Right hindlimb (tissue), 1 donor: ENCODE measurements at places on chromosomes 3 and 15.

DNA sequence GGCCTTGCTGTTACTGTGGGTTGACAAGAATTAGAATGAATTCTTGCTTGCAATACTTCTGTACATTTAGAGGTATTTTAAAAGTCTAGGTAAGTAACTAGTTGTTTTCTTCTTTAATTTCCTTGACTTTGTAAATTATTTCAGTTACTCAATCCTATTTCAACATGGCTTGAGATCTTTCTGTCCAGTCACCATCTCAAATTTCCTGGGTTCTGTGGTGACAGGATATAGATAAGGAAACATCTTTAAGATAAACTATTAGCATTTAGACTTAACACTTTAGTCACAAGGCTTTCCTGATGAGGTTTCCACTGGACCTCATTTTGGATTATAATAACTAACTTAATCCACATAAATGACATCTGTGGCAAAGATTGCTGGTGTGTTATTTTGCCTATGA, 195.9 kb upstream of the DPH6 start:
- no peak for DNase-seq

DNA sequence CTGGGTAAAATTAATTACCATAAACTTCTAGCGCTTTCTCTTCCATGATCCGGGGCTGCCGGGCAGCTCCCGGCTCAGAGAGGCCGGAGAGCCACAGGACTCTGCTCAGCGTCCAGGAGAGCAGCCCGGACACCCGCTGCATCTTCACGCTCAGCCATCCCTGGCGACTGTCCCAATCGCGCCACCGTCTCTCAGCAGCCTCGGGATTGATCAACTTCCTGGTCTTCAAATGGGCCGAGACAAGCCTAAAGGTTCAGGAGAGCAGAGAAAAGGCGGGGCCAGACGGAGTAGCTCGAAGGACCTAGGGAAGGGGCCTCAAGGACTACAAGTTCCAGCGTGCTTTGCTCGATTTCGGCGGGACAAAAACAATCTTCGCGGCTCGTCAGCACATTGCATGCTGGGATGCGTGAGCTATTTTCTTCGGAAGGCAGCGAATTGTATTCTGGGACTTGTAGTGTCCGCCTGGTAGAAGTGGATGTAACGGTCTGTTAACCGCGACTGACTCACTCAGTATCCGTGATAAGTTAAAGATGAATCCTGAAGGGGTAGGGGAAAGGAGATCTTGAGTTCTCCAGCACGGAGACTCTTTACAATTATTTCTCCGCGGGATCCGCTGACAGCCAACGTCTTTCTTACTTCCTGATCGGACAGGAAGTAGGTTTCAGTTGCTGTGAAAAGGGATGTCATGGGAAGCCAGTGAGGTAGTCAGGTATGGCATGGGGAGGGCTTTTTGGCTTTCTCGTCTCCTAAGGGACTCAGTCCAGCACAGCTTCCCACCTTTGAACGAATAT, at the start of gene CIAO2A:
CIAO2A (minus strand) TSS at position 212 of the 791 bp plus-strand sequence; CDS start at position 142, 70 bp downstream.
- peak; percentile 98 for DNase-seq

- DNase-seq: no peak
Measured at GRCh38 chr15:90063770-90064247, 38.5 kb downstream of the IDH2 start.

DNA sequence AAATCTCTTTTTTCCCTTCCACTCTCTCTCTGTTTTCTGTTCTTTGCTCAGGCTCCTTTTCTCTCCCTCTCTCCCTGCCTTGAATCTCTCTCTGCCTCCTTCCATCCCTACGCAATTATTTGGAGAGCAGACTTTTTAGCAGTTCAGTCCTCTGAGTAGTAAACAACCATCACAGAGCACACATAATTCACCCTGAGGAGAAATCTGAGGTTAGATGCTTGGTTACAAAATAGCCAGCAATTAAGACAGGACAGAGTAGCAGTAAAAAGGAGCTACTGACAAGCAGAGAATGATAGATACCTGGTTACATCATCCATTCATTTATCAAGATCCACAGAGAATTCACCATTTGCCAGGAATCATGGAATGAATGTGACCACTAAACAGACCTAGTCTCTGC, 25.5 kb downstream of the SLC9A9 start:
- no peak for DNase-seq

GRCh38 chr3:27559835-27560234, 75.7 kb upstream of the SLC4A7 start:
- peak; percentile 86 for DNase-seq

DNA sequence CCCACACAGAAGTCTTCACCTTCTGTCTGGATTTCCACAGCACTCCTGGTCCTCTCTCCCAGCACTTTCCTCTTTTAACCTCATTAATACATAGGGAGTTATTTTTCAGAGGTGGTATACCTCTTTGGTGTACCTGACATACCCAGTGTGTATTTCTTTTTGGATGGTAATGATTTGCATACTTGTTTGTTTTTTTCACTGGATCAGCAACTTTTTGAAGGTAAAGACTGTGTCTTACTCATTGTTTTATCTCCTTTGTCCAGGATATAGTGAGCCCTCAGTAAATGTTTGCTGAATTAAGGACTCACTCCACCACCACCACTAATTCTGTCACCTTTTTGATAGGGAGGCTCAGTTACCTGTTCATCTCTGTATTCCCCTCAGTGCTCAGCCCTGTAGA, 52.1 kb downstream of the SACM1L start:
- no peak for DNase-seq

DNA sequence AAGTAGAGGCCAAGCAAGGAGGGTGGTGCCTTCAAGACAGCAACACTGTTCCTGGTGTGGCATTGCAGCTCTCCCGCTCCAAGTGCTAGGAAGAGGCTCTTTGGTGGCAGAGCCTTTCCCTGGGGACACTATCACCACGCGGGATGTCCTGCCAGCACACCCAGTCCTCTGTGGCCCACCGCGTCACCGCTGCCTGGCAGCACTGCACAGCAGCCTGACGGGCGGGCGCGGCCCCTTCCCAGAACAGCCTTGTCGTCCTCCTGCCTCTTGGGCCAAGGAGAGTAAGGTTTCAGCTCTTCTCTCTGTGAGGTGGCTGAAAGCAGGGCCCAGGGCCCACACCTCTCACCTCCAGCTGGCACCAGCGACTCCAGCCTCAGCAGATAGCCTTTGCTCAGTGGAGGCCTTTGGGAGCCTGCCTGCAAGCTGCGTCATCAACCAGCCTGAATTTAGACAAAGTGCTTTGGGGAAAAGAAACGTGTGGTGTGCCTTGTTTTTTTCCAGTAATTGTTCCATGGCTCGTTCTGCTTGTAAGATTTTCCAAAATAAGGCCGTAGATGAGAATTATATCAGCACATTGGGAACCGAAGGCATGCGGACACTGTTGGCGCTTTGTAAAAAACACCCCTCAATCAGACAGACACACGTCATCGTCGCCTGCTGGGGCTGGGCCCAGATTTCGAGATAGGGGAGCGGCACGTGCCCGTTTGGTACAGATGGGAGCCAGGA, 65.0 kb downstream of the AAGAB start:
- peak; percentile 94 for DNase-seq

- DNase-seq: no peak
Measured at GRCh38 chr3:179107617-179108016, 36.0 kb upstream of the ZMAT3 start.

GRCh38 chr3:12120374-12121140, 38.2 kb downstream of the TIMP4 start:
- DNase-seq: no peak

DNA sequence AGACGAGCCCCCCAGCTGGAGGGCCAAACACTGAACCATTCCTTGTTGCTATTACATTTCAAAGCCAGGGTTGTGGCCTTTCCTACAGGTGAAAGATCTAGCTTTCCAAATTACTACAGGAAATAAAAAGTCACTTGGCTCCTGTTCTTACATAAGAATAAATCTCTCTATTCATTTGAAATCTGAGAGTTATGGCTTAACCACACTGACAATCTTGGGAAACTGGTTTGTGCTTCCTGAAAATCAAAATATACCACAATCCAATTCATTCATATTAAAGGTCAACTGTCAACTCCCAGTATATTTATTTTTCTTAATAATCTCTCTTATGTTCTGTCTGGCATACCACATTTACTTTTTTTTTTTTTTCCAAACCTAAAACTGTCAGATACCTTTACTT, 103.7 kb upstream of the LMOD3 start:
- no peak for DNase-seq

GRCh38 chr15:39555885-39556284, 25.0 kb upstream of the THBS1 start:
- DNase-seq: no peak

DNA sequence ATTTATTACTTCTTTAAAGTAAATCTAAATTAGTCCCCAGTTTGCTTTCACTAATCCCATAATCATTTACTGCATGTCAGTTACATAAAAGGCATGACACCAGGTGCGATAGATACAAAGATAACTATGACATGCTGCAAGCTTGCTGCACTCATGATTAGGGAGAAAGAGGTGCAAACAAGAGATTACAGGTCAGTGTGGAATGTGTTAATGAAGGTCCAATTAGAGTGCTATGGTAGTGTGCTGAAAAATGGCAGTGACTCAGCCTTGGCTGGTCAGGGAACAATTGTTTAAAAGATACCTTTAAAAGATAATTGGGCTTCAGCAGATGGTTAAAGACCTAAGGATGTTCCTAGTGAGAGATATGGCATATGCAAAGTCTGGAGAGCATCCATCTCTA, 352.6 kb upstream of the TGFBR2 start:
- no peak for DNase-seq

GRCh38 chr3:136109499-136109898, 86.6 kb downstream of the MSL2 start:
- no peak for DNase-seq

- peak; percentile 62 for DNase-seq
Measured at GRCh38 chr3:45760878-45761711, 35.2 kb downstream of the SLC6A20 start.

DNA sequence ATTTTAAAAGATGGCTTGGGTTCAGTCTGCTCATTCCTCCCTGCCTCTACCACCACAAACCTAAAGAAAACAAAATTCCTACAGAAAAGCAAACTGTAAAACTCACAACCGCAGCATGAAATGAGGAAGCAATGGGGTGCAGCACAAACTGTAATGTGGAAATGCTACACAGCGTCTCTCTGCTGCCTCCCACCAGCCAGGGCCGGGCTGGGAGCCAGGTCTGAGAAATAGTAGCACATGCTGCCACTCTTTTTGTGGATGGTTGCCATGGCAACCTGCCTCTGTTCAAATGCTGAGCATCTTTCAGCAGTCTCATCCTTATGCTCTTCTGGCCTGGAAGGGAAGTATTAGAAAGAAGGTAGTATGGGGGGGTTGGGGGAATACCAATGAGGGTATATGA, 55.4 kb downstream of the EOMES start:
- peak; percentile 81 for DNase-seq

DNA sequence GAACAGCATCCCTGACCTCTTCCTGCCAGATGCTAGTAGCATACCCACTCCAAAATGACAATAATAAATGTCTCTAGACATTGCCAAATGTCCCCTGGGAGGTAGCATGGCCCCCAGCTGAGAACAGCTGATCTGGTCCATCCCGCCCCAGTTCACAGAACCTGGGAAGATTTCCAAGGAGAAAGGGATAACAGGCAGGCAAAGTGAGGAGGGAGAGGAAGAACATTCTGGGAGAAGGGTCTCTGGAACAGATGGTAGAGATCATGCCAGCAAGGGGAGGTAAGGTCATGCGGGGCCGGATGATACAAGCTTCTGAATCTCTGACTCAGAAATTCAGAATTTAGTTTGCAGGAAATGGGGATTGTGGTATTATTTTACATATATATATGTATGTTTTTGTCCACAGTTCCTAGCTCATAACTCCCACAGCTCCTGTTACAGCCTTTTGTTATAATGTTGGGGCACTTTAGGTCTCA, 192.7 kb downstream of the SUCLG2 start:
- no peak for DNase-seq

- no peak for DNase-seq
Measured at GRCh38 chr3:176950743-176951142, 246.5 kb downstream of the TBL1XR1 start.

GRCh38 chr15:72155003-72155621, 36.9 kb downstream of the SENP8 start:
- DNase-seq: peak; percentile 67

- DNase-seq: no peak
Measured at GRCh38 chr3:123861081-123861836, 22.9 kb downstream of the MYLK start.
